ENCODE measurements at places on chromosomes 13 and 19.

- no peak for DNase-seq
Observed at GRCh38 chr19:18475004-18475453, 37.1 kb upstream of the ISYNA1 start.

DNA sequence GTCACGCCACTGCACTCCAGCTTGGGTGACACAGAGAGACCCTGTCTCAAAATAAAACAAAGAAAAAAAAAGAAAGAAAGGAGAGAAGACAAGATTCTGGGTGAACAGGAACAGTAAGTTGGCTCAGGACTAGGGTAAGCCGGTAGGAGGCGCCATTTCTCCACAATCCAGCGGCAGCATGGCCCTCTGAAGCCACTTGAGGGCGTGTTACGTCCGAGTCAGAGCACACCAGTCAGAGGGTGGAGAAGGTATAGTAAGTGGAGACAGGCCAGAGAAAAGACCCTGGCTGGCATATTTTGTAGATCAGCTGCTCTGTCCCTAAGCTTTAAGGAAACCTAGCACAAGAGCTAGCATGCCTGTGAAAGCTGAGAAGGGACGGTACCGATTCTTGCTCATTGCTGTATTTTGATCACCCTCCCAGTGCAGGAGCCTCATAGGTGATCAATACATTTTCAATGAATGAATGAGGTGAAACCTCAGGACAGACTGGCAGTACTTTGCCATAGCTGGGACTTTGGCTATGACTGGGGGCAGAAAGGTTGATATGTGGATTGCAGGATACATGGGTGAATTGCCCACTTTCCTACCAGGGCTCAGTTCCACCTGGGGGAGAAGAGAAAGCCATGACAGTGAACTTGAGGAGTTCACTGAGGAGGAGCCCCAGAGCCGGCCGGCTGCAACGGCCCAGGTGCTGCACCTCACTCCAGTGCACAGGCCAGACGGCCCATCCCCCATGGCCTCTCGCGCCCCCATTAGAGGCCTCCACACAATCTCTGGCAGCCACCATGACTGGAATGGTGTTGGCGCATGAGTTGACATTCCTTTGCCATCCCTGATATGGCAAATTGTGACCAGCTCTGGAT, 23.5 kb downstream of the POU2F2 start:
- peak; percentile 86 for DNase-seq

GRCh38 chr13:31072041-31072440, 89.7 kb downstream of the HSPH1 start:
- DNase-seq, result no peak

GRCh38 chr19:22832031-22832762, at the start of gene ZNF723:
ZNF723 (plus strand) TSS chr19:22832291; CDS start chr19:22832380, 89 bp downstream.
- no peak for DNase-seq

GRCh38 chr19:29576761-29577648, 29.1 kb upstream of the POP4 start:
- no peak for DNase-seq

DNA sequence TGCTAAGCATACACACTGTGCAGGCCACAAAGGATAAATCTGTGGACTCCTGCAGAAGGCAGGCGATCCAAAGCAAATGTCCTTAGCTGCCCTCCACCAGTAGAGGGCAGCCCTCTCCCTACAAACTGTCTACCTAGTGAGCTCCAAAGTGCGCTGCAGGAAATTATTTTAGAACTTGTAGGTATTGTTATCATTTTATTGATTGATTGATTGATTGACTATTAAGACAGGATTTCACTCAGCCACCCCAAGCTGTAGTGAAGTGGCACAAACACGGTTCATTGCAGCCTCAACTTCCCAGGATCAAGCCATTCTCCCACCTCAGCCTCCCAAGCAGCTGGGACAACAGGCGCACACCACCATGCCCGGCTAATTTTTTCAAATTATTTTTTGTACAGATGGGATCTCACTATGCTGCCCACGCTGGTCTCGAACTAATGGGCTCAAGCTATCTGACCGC, 37.3 kb downstream of the RNF6 start:
- DNase-seq, result peak; percentile 22

GRCh38 chr13:108549934-108550333, 79.5 kb upstream of the MYO16 start:
- no peak for DNase-seq

GRCh38 chr19:34734537-34735103, 577 bp downstream of the ZNF181 start:
- no peak for DNase-seq

- no peak for DNase-seq
Observed at GRCh38 chr13:81051873-81052272, 710.9 kb upstream of the SPRY2 start.

DNA sequence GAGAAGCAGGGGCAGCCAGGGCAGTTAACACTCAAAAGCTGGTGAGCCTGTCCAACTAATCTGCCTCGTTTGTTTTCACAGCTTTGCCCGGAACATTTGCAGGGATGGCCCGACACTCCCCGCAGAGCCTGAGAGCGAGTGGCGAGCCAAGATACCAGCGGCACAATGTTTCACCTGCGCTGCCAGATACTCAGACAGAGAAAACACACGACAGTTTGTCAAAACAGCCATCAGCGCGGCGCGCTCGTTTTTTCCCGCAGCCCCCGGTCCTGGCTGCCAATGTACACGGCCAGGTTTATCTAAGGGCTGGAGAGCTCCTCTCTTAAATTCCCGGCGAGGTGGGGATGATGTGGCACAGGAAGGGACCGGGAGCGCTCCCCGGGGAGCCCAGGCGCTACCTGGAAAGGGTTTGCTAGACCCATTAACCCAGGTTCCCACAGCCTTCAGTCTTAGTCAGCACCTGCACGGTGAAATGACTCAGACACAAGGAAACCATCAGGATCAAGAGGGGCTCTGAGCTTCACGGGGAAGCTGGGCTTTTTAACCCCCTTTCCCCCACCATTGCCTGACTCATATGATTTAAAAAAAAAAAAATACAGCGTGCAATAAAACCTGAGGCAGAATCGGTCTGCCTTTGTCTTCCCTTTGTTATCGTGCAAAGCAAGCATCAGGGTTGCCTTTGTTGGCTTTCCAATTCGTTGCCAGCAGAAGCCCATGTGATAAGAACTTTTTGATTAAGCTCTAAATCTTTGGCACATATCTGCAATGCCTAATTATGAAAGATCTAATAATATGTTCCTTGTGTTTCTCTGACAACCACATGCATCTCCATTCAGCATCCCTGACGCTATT, 186.2 kb downstream of the EFNB2 start:
- no peak for DNase-seq

DNA sequence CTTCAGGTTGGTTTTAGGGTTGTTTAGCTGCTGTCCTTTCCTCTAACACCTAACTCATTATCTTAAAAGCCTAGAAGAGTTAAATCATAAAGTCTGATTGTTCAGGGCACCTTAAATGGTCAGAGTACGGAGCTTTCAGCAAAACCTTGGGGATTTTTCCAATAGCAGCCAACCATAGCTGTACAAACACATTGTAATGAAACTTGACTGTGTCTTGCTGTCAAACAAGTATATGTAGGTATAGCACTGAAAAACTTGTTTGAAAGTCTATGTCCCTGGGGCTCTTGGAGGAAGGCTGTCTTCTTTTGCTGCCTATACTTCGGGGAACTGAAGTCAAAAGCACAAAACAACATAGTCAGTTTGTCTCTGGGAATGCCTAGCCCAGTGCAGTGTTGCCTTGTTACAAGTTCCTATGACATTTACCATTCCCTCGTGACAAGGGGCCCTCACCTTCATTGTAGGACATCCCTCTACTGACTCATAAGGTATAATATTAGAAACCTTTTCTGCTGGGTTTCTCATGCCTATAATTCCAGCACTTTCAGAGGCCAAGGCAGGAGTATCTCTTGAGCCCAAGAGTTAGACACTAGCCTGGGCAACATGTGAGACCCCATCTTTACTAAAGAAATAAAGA, 474.5 kb upstream of the NBEA start:
- no peak for DNase-seq

DNA sequence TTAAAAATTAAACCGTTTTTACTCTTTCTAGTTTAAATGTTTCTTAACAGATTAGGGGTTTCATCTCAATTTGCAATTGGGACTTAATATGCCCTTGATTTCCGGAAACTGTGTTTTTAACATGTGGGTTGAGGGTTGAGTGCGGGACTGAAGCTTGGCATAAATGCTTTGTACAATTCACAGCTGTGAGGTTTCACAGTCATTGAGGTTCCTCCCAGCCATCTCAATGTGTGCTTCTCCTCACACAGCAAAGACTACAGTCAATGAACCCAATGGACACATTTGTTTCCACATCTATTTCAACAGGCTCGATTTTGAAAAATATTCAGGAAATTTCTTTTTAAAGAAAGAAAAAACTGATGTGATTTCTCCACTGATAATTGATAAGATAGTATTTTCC, 328.6 kb downstream of the TBC1D4 start:
- no peak for DNase-seq

GRCh38 chr19:31103228-31103627, 246.0 kb downstream of the TSHZ3 start:
- no peak for DNase-seq

GRCh38 chr19:53864308-53864836, 3.3 kb upstream of the MYADM start:
- no peak for DNase-seq

DNA sequence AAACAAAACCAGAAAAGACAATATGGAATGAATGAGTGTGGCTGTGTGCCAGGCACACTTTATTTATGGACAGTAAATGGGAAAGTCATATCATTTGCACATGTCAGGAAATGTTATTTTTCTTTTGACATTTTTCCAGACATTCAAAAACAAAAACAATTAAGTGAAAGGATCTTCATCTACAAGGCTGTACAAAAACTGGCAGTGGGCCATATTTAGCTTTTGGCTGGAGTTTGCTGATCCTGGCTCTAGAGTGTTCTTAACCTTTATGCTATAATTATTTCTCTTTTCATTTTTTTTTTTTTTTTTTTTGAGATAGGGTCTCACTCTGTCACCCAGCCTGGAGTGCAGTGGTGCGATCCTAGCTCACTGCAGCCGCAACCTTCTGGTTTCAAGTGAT, 6.5 kb upstream of the TNFSF9 start:
- no peak for DNase-seq

DNA sequence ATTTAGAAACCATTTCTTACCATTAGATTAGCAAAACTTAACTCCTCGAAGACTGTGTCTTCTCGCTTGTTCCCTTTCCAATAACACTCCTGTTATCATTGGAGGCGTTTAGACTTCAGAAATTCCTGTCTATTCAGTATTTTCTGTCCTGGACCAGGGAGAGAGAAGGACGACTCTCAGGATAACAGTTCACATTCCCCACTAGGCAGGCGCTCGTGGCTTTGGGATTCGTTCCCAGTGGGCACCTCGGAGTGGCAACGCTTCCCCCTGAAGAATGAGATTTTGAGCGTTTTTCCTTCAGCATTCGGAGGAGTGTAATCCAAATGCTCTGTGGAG, 429 bp upstream of the ZNF225 start:
- DNase-seq, result no peak

DNA sequence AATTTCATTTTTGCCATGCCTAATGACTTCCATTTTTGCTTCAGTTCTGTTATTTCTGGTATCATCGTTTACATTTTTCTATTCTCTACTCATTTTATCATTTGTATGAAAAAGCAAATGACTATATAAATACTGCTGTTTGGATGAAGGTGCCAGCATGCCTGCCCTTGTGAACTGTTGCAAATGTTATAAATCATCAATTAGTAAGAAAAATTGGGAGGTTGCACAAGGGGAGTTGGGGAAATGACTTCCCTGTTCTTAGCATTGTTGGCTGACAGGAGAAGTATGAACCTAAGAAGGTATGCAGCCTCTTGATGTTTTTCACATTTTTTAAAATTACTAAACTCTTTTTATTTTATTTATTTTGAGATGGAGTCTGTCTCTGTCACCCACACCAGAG, 15.1 kb downstream of the SAFB start:
- no peak for DNase-seq

DNA sequence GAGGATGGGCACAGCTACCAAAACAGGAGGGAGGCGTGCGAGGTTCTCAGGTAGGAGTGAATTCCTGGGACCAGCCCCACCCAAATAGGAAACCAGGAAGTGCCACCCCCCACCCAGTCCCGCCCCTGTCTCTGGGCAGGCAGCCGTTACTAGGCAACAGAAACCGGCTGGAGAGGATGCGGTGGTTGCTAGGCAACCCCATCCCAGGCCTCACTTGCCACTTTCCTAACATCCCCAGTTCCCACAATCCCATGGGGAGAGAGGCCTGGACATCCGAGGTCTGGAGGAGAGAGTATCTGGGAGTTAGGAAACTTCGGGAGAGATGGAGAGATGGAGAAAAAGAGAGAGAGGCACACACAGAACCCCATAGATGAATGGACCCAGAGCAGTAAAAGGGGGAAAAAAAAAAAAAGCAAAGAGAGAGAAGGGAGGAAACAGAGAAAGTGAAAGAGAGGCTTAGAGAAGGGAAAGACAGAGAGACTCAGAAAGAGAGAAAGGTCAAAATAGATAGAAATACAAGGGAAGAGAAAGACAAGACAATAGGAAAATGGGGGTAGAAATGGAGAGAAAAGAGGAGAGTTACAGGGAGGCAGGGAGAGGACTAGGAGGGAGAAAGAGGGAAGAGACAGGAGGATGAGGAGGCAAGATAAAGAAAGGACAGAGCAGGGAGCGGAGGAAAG, 3.8 kb downstream of the GRIK5 start:
- no peak for DNase-seq

- no peak for DNase-seq
Observed at GRCh38 chr19:44635581-44636438, 7.9 kb upstream of the PVR start.

DNA sequence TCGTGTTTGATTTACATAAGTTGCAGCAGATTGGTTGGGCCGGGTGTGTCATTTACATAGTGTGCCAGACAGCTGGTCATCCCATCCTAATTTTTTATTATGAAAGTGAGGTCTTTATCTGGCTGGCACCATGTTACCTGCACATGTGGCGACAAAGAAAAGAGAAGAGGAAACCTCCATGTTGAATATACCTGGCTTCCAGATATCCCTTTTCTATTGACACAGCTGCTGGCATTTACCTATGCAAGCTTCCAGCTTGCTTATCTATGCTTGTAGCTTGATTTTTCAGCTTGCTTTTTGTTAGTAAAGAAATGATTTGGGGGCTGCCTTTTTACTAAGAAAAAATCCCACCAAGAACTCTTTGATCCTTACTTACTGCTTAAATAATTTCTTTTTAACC, 681.3 kb upstream of the SLITRK1 start:
- DNase-seq, result no peak

- no peak for DNase-seq
Observed at GRCh38 chr13:30551189-30551588, 66.5 kb upstream of the USPL1 start.

Data from stimulated activated CD8-positive, alpha-beta memory T cell treated with anti-CD3 and anti-CD28 coated beads, Interleukin-4, amount 100 ng/mL, for 4 hours (primary cell).